Fibroblast of lung (primary cell): ENCODE measurements at places on chromosomes 1 and 21.

GRCh38 chr1:1079408-1080121 lies 5.5 kb upstream of the RNF223 start:
- peak; percentile 84 for DNase-seq

- peak; percentile 20 for DNase-seq
Measured at GRCh38 chr1:13819642-13820041, 119.7 kb downstream of the PRDM2 start.

DNA sequence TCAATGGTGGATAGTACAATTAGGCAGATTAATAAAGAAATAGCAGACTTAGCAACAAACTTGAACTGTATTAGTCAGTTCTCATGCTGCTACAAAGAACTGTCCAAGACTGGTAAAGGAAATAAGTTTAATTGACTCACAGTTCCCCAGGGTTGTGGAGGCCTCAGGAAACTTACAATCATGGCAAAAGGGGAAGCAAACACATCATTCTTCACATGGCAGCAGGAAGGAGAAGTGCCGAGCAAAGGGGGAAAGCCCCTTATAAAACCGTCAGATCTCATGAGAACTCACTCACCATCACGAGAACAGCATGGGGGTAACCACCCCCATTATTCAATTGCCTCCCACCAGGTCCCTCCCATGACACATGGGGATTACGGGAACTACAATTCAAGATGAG lies 27.1 kb upstream of the PDE4B start:
- no peak for DNase-seq

GRCh38 chr1:19375631-19376400 lies 63.7 kb downstream of the SLC66A1 start:
- no peak for DNase-seq

GRCh38 chr21:34365809-34366208 lies 2.0 kb downstream of the KCNE2 start:
- DNase-seq = no peak

- DNase-seq = no peak
Measured at GRCh38 chr1:9085306-9085940, 16.0 kb upstream of the SLC2A5 start.

DNA sequence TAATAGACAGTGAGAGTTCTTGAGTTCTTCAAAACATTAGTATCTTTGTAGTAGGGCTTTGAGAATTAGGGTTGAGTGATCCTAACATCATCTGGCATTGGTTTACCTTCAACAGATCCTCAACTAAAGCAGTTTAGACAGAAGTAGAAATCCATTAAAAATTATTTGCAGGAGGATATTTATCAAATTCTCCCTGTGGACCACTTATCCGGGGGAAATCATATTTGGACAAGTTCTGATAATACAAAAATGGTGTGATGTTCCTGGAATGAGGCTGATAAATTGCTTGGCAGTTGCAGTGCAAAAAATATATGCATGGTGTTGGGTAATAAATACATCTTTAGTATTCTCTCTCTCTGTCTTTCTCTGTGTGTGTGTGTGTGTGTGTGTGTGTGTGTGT lies 115.1 kb upstream of the CHODL start:
- no peak for DNase-seq

DNA sequence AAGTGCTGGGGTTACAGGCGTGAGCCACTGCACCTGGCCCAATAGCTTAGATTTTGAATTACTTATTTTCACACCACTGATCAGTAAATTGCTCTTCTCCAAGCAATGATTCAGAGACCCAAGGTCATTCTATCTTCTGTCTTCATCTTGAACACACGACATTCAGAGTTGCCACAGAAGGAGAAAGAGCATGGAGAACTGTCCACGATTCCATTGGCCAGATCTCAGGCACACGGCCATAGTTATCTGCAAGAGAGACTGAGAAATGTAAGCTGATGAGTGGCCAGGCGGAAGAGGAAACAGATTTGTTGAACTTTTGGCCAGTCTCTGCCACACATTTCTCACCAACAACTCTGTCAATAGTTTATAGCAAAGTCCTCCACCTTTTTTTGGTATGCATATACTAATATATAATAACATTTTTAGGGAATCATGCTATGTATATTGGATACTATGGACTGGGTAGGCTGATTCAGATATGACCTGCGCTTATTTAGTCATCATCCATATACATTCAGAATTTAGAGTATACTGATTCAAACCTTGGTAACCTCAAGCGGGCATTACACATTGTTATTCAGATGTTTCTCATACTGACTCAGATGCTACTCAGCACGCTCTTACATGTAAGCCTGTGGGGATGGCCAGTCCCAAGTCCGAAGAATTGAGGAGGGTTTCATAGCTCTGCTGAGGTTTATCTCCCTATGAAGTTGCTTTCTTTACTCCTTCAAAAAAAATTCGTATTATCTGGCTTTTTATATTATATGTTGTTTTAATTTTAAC lies 25.5 kb upstream of the CAP1 start:
- peak; percentile 95 for DNase-seq

- DNase-seq = no peak
Measured at GRCh38 chr1:233268389-233269022, 27.0 kb downstream of the PCNX2 start.

DNA sequence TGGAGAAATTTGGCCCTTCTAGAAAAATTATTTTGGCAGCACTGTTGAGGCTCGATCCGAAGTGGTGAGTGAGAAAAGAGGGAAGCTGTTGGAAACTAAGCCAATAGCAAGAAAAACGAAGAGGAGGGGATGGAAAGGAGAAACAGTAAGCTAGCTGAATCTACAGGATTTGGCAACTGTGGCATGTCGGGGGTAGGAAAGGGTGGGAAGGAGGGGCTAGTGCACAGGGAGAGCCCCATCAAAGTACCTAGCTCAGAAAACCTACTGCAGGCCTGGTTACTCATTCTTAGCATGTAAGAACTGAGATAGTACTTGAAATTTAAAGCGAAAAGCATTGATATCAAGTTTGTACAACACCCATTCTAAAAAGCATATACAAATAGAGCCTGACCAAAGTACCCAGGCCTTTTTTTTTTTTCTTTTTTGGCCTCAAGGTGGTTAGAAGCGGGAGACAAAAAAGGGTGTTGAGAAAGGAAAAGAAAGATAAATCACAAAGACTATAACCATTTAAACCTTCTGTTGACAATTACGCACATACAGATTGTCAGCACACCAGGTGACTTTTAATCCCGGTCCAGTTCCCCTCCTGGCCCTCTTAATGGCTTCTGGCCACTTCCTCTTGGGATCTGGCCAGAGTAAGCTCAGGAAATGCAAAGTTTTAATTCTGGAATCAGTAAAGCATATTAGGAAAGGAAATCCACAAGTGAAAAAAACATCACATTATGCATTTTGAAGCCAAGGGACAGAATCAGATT lies 50.4 kb downstream of the SLC16A1 start:
- no peak for DNase-seq

DNA sequence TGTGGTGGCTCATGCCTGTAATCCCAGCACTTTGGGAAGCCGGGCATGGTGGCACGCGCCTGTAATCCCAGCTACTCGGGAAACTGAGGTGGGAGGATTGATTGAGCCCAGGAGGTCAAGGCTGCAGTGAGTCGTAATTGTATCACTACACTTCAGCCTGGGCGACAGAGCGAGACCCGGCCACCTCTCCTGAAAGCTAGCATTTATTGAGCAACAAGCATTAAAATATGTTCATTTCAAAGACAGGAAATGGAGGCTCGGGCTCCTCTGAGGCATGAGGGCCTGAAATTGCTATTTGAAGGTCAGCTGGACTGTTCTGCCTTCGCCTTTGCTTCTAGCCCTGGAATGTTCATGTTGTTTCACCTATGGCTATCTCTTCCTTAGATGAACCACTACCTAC lies 34.5 kb downstream of the SPATA21 start:
- no peak for DNase-seq

DNA sequence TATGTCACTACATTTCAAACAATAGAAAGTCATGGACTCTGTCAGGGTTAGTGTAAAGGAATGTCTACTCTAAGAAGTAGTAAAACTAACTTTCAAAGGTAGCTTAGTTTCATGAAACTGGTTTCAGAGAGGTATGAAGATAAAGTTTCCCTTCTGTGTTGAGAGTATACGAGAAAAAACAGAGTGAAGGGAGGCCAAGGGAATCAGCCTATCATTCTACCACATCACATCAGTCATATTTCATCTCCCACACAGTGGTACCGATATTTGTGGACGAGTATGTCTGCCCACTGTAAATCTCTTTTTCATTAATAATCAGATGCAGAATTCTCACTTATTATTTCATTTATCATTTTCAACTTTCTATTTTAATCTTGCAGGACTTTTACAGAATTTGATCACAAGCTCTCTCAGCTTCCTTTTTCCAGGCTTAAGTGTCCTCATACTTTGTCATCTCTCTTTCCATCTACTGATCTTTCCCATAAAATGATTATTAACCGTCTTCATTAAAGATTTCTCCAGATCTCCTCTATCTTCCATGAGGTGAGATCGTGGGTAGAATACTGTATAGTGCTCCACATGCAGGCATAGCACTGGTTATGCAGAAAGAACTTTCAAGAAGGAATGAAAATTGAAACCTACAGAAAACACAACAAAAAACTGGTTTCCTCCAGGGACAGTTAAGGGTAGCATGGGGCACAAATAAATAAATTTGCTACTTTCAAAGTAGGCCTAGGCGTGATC lies 11.5 kb upstream of the IFI16 start:
- DNase-seq = no peak

DNA sequence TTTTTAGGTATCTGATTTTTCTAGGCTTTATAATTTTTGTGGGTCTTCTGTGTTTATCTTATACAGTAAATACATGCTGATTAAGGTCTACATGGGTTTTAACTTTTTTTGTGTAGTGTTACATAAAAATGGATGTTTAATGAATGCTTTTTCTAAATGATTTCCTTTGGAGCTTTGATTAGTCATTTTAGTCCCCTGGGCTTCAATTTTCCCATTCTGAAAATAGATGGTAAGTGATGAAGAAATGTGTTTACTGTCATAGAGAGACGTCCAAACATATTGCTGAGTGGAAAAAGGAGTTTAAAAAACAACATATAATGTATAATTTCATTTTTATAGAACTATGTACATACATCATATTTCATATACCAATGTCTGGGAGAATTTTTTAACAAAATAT lies 140.9 kb upstream of the HMCN1 start:
- DNase-seq = no peak

- DNase-seq = peak; percentile 6
Measured at GRCh38 chr1:187203257-187203656, 374.5 kb downstream of the PLA2G4A start.

- DNase-seq = no peak
Measured at GRCh38 chr1:25199819-25200620, 32.3 kb downstream of the SYF2 start.

DNA sequence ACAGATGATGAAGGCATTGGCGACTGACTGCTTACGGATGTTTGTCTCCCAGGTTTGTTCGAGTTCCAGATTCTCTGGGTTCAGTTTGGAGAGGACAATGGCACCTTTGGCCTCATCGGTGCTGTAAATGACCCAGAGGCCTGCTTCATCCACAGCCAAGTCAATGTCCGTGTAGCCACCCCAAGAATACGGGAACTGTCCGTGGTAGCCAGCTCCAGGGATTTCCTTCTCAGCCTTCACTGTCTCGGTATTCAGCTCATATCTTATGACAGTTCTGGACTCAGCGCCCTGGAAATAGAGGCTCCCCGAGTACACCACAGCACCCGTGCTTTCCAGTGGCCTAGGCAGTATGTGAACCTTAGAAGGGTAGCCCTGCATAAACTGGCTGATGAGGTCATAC lies 14.1 kb downstream of the MYOCOS start:
- DNase-seq = no peak

GRCh38 chr1:177849130-177849529 lies 120.7 kb downstream of the SEC16B start:
- peak; percentile 81 for DNase-seq

DNA sequence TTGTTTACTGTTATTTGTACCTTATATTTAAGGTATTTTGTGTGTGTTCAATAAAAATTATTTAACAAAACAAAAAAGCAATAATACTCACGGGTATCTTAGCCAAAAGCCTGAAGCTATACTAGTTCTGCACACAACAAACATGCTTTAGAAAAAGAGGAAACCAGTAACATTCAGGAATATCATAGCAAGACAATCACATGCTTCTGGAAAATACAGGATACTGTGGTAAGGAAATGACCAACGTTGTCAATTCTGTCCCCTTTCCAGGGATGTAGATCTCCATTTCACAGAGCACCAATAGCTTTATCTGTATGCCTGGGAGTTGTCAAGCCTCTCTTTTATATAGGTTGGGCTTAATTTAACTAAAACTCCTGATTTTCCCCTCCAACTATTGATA lies 288.4 kb downstream of the SMYD3 start:
- DNase-seq = no peak

GRCh38 chr1:161733526-161733925 lies 12.2 kb downstream of the FCRLB start:
- DNase-seq = peak; percentile 89

- DNase-seq = peak; percentile 71
Measured at GRCh38 chr1:244391761-244392160, 59.9 kb downstream of the ADSS2 start.

DNA sequence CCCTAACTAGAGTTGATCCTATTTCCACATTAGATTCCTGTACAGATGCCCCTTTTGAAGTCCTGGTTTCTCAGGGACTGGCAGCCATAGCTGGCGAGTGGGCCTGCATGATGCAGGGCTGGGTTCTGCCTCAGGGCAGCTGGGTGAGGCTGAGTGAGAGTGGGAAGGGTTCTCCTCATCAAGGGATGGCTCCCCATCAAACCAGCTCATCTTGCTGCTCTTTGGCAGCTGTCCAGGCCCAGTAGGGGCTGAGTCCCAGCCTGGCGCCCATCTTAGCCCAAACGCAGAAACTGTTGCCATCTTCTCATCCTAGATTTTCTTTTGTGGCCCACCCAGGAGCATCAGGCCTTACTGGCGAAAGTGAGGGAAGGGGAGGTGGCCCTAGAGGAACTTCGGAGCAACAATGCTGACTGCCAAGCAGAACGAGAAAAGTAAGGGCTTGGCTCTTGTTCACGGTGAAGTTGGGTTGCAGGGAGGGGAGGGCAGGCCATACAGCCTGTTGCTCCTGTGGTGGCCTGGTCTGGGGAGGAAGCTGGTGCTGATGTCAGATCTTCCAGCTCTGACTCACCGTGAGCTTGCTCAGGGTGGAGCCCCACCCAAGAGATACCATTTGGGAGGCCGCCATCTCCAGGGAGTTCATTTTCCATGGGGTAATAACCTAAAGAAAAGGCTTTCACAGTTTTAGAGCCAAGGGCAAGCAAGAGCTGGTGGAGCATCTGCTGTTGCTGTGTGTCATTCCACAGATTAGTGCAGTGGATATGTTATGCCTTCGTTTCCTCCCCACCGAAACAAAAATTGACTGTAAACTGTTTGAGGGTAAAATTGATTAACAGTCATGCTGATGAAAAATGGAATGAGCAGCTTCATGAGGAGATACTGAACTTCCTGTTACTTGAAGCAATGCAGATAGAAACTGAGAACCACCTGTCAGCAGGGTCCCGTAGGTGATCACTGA lies 34.7 kb downstream of the TUFT1 start:
- peak; percentile 89 for DNase-seq

GRCh38 chr1:185541871-185542301 lies 192.3 kb upstream of the HMCN1 start:
- DNase-seq = no peak

- DNase-seq = no peak
Measured at GRCh38 chr1:83810144-83810543, 188.8 kb downstream of the TTLL7 start.
